ENCODE measurements at places on chromosomes 1 and 21.

GRCh38 chr1:54391450-54392209, 14.6 kb downstream of the SSBP3 start:
- no peak for DNase-seq

GRCh38 chr1:172867216-172867818, 183.4 kb downstream of the TNFSF18 start:
- peak; percentile 35 for DNase-seq

DNA sequence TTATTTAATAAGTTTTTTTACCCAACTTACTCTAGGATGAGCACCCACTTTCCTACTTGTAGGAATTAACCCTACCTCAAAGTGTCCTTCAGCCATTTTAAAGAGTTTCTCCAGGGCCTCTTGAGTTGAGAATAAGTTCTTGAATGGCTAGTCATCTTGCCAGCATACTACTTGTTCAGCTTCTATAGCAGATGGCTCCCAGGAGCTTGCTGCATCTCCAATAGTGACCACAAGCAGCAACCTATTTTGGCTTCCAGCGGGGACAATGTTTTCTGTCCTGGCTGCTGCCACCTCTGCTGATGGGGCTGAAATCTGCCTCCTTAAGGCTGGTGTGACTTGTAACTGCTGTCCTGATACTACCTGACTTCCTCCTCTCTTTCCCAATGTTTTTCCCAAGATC, 20.8 kb upstream of the PIK3R3 start:
- DNase-seq = no peak

GRCh38 chr1:63547621-63548294, 24.4 kb downstream of the EFCAB7 start:
- DNase-seq = no peak

GRCh38 chr1:41731516-41732030, 187.1 kb downstream of the HIVEP3 start:
- DNase-seq = no peak

DNA sequence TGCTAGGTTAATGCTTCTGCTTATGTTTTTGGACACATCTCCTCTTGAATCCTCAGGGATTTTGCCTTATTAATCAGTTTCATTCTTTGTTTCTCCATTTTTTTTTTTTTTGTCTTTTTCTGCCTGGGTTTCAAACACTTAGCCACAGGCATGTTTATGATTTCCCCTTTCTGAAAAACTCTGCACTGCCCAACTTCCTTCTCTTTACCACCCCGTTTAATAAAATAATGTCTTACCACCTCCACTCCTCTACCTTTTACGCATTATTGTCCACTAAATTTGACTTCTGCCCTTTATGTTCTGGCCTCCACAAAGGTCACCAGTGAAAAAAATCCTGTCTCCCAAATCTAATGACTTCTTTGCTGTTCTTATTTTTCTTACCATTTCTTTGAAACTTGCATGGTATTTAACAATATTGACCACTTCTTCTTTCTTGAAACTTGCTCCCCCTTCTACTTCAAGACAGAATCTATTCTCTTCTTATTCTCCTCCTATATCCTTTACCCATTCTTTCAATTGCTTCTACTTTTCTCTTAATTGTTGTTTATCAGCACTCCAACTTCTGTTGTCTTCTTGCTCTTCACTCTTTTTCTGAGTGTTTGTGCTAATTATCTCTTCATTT, 150.3 kb downstream of the TNFSF18 start:
- no peak for DNase-seq

DNA sequence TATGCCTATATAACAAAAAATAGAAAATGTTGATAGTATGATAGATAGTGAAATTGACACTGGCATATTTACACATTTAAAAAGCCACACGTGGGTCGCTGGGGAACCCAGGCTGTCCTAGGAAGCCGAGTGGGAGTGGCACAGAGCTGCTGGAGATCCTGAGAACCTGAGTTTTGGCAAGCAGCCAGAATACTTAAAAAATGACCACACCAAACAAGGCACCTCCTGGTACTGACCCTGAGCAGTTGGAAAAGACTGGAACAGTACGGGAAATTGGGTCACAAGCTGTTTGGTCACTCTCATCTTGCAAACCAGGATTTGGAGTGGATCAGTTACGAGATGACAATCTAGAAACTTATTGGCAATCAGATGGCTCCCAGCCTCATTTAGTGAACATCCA, 111.5 kb downstream of the ZFYVE9 start:
- no peak for DNase-seq

DNA sequence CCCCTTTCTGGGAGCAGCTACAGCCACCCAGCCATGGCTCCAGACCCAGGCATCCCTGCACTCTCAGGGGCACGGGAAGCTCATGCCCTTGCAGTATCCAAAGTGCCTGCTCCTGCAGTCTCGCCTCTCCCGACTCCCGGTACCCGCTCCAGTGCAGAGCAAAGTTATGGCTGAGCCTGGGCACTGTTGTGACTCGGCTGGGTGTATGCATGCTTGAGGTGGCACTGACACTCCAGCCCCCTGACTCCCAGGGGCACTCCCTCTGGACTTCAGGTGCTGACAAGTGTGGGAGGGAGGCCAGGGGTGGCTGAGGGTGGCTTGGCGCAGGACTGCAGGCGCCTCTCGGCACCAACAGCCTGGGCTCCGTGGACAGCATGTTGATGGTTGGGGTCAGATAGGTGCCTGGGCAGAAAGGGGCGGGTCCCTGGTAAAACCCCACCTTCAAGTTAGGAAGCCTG, 580.1 kb upstream of the ADGRL2 start:
- DNase-seq = no peak

DNA sequence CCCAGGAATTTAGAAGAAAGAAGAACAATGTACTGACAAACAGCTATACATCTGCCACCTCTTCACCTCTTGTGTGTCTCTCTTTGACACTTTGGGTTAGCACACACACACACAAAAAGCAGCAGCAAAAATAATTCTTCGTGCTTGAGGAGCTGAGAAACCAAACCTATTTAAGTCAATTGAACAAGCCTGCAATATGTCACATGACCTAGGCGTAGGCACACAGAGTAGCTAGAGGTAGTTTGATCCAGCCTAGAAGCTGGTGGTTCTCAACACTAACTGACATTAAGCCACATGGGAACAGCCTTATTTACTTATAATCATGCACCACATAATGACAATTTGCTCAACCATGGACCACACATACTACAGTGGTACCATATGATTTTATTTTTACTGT, 32.3 kb downstream of the RRAGC start:
- no peak for DNase-seq

- DNase-seq = no peak
Measured at GRCh38 chr1:94501935-94502334, 39.6 kb downstream of the F3 start.

GRCh38 chr1:160621633-160622413, 25.0 kb downstream of the SLAMF1 start:
- peak; percentile 47 for DNase-seq

- DNase-seq = no peak
Measured at GRCh38 chr1:195082183-195082582, 1526.1 kb downstream of the KCNT2 start.

GRCh38 chr1:220410611-220411010, 117.3 kb upstream of the MARK1 start:
- no peak for DNase-seq
